Activated naive CD4-positive, alpha-beta T cell treated with anti-CD3 and anti-CD28 coated beads for 36 hours (primary cell): ENCODE measurements at places on chromosomes 2 and 18.

DNA sequence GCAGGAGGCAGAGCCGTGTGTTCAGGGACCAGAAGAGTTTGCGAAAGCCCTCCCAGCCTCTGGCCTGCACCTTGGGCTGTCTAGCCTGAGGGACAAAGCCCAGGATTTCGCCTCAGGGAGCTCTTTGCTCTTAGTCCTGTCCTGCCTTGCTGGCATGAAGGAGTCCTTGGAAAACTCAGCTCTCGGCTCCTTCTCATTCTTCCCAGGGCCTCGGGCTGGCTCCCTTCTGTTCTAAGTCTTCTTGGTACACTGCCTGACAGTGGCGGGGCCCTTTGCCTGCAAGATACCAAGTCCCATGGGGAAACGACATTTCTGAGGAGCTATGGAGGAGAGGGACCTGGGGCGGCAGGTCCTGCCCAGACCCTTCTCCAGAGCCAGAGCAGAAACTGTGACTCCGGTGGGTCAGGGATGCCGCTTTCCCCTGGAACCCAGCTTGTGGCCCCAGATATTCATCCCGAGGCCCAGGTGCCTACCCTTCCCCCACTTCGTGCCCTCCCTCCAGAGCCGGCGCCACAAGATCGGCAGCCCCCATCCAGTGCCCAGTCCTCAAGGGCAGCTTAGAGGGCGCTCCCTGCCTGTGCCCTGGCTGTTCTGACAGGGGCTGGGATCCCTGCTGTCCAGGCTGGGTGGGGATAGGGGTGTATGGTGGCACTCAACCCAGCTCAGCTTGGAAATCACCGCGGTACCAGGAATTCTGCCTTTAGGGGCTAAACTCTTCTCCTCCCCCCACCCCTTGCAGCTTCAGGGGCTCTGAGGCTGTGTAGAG, 5.5 kb upstream of the CYP26B1 start:
- DNase-seq, result no peak

GRCh38 chr2:217434180-217434975, 568.4 kb downstream of the TNS1 start:
- peak; percentile 30 for DNase-seq

DNA sequence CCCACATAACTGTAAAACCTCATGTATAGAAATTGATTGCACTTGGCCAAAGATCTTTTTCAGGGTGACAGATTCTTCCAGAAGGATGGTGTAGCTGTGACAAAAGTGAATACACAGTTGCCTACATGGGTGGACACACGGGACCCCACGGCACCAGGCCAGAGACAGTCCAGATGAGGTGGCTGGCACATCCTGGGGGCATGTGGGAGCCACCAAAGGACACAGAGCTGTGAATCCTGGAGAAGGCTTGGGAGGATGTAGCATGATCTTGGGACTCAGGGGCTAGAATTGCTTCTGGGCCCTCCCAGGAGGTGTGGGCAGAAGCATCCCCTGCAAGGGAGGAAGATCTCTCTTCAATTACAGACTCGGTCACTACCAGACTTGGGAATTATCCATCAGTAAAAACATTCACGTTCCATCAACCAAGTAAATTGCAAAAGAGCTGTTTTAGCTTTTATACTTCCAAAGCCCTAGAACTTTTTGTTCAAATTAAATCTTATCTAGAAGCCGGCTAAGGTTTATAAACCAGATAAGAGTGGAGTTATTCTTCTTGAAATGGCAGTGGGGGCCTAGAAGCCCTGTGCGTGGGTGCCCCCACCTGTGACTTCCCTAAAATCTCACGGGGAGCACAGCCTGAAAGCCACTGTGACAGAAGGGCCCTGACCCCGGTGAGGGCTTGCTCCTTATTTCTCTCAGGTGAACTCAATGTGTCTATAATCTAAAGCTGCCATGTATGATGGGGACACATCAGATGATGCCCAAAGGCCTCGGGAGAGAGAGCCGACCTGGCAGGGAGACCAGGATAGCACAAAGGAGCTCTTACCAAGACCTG, 81.7 kb downstream of the SEPTIN10 start:
- no peak for DNase-seq

- no peak for DNase-seq
These were observed 28.3 kb upstream of the GYPC start for GRCh38 chr2:126627643-126628042.

- DNase-seq, result no peak
These were observed 114.3 kb upstream of the PPP1CB start for GRCh38 chr2:28637066-28638047.

DNA sequence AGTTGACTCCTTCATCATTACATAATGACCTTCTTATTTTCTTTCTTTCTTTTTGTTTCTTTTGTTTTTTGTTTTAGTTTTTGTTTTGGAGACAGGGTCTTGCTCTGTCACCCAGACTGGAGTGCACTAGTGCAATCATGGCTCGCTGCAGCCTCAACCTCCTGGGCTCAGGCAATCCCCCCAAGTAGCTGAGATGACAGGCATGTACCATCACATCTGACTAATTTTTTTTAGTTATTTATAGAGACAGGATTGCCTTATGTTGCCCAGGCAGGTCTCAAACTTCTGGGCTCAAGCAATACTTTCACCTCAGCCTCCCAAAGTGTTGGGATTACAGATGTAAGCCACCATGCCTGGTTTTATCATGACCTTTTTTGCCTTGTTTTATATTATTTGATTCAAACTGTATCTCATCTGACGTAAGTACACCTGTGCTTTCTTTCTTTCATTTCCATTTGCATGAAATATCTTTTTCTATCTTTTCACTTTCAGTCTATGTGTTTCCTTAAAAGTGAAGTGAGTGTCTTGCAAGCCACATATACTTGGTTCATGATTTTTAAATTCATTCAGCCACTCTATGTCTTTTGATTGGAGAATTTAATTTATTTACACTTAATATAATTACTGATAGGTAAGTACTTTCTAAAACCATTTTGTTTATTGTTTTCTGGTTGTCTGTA, 39.1 kb downstream of the SP100 start:
- DNase-seq, result no peak

DNA sequence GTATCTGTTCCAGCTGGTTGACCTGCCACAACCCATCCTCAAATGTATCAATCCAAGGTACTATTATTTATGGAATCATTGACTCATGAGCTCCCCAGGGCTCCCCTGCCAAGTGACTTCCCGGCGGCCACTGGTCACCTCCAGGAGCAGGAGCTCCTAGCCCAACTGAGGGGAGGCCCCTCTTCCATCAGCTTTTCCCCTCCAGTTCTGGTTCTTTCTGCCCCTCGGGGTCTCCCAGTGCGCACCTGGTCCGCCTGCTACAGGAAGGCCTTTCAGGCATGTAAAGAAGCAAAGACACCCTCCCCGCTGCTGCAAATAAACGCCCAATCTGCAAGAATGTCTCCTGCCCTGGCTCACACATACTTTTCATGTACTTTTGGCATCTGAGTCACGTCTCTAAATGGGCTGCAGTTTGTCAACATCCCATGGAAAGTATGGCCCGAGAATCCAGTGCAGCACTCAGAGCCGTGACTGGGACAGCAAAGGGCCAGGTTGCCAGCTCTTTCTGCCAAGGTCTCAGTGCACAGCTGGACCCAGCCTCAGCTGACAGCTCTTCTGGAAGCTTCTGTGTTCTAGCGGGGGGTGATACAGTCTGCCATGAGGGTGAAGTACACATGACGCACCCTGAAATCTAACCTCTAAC, 41.4 kb downstream of the KLHL29 start:
- no peak for DNase-seq

GRCh38 chr18:72965616-72966015, 97.8 kb upstream of the NETO1 start:
- DNase-seq, result no peak

DNA sequence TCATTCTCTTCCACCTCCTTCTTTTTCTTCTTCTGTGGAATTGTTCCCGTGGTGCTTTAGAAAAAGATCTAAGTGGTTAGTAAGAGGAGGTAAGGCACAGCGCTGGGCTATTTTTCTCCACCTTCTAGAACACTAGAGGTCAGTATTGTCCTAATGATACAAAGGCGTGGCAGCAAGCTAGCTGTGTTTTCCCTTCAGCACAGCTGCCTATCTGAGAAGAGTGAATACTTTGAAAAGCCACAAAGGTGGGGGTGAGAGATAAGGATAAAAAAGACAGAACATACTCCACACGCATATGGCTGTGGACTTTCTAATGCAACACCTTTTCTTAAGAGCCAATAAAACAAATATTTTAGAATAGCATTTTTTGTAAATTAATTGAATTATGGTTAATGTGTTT, 2.1 kb downstream of the CNTNAP5 start:
- DNase-seq, result peak; percentile 14

DNA sequence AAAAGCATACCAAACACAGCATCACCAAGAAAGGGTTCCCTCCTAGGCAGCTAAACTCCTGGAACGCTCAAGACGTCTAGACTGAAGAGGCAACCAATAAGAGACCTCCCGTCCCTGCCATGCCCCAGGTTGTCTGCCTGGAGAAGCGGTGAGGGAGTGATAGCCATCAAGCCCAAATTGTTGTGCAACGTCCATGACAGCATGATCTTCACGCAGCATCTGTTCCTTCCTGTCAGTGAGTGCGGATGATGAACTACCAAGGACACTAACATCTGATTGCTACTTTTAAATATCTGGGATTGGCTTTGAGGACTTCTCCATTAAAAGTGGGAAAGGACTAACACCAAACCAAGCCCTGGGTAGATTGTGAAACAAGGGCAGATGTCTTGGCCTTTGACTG, 149.7 kb downstream of the TXNL1 start:
- DNase-seq, result no peak

GRCh38 chr2:175251425-175252041, 70.0 kb upstream of the ATP5MC3 start:
- DNase-seq, result peak; percentile 12

DNA sequence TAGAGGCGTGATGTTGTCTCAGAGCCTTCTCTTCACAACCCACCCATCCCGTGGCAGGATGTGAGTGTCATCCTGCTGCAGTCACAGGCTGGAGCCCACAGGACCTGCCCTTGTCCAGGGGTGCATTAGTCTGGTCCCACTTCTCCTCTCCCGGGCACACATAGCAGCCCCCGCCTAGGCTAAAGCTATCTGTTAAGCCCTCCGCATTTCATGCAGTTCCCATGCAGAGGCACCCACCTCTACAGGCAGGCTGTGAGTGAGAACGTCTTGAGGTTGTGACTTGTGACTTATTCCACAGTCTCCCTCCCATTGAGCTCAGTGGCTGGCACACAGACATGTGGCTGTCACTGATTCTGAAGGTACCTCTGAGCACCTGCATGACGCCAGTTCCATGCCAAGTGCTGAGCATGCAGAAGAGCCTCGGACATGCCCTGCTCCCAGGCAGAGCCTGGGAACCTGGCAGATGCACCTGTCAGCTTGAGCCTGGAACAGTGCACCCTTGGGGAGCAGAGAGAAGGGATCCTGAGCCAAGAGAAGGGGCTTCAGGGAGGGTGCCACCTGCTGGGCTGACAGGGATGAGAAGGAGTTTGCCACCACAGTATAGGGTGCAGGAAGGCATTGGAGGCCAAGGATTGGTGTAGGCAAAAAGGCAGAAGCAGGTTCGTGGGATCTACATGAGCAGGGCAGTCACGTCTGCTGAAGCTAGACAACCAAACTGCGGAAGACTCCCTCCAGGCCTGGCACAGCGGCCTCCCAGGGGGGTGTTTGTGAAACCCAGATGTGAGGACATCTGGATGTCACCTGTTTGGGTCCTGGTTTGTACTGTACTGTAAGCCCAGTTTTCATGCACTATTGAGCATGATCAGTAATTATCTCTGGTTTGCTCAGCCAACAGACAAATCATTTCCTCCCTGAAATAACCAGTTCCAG, 213.6 kb downstream of the GLI2 start:
- DNase-seq, result no peak

GRCh38 chr2:70043252-70043875, 43.9 kb upstream of the PCBP1 start:
- DNase-seq, result peak; percentile 26

DNA sequence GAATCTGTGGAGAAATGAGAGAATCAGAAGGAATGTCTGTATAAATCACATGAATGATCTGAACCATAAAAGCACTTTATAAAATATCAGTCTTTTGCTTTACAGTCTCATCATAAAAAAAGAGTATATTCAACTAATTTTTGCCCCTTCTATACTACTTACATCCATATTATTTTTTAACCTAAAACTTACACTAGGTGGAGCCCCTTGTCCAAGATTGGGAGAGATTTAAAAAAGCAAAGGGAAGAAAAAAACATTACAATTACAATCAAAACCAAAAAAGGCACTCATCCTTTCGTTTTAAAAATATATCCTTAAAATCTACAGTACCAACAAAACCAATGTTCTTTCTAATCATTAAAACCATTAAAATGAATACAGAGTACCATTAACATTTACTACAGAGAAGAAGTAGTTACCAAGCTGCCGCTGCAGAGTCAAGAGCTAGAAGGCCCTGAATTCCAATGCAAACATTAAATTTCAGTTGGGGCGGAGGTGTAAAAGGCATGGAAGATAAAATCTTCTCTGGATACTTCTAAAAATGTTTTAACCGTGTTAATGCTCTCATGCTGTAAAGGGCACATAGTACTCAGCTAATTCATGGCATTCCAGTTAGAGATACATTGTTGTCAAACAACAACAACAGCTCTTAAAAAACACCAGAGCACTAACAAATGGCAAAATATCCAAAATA, 56.7 kb upstream of the EPB41L3 start:
- DNase-seq, result no peak

- no peak for DNase-seq
These were observed 61.2 kb upstream of the LRPPRC start for GRCh38 chr2:44056947-44057346.

DNA sequence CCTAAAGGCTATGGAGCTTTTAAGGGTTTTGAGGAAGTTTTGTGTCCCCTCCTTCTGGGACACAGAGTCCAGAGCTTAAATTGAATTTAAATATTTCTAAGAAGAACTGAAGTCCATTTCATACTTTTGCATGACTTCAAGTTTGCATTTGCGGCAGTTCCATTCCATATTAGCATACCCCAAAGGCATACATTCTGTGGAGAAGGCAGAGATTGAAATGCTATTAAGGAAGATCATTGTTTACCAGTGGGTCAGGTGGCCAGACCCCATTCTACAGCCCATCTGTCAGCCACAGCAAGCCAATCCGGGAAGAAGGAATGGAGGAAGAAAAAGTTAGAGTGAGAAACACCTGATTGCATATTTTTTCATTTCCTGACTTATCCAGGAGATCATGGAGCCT, 75.0 kb downstream of the DNAH7 start:
- no peak for DNase-seq

DNA sequence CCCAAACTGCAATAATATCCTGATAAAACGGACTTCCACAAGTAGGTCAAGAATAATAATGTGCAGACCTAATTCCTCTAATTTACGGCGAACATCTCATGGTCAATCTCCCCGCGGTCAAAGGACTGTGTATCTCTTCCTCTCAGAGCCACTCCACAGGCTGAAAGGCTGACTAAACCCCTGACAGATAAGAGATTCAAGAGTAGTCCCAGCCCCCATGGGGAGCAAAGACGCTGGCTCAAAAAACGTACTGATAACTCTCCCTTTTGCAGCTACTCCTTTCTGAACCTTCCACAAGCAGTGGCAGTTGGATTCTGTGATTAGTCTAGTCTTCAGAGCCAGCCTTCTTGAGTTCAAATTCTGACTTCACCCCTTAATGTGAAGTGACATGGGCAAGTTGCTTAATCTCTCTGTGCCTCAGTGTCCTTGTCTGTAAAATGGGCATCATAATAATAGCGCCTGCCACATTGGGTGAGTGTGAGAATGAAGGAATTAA, 19.7 kb upstream of the IL18R1 start:
- no peak for DNase-seq

GRCh38 chr18:68447286-68447685, 267.6 kb downstream of the TMX3 start:
- no peak for DNase-seq
